H1 (cell line): ENCODE measurements at places on chromosomes 7 and 10. TPM values are rescaled to one million over a fixed set of nuclear protein-coding genes. Genes with fewer than 3 reads are reported as not detected.
A peak's percentile ranks its signal among the peaks of the same experiment; 100 is the strongest.

GRCh38 chr7:142884286-142884640 lies 1.3 kb downstream of the TRPV6 start:
- no peak overlapping the region for H3K27ac ChIP-seq
- no peak overlapping the region for H3K4me3 ChIP-seq
- no peaks in the 10 kb centered on the region for H3K36me3 ChIP-seq
- H3K27me3 ChIP-seq = no peaks in the 10 kb centered on the region
- no peak for DNase-seq

Gene SORBS1
- total RNA-seq = 35.0 and 36.3 TPM in 2 replicates

- H3K27ac ChIP-seq = no peak overlapping the region
- H3K4me1 ChIP-seq = no peaks in the 10 kb centered on the region
- no peak for DNase-seq
- H3K36me3 ChIP-seq = no peaks in the 10 kb centered on the region
- H3K4me3 ChIP-seq = no peak overlapping the region
- H3K27me3 ChIP-seq = no peaks in the 10 kb centered on the region
Measured at GRCh38 chr7:129925416-129926002, 27.3 kb downstream of the UBE2H start.

DNA sequence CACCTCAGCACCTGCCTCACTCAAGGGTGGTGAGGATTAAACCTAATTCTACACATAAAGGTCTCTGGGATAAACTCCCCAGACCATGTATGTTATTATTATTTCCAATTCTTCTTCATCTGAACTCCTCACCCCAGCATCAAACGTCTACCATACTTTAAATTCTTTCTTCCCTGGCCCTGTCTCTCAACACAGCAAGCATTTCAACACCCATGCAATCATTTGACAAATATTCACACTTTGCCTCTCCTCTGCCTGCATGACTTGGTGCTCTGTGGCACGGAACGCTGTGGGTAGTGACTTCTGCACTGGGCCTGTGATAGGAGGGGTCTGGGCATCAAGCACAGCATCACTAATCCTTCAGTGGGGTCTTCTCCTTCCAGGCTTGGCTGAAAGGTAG lies 490.8 kb downstream of the TNS3 start:
- H3K27me3 ChIP-seq = no peaks in the 10 kb centered on the region; the same call in 1 of the 2 replicates
- no peak overlapping the region for H3K27ac ChIP-seq
- no peak for DNase-seq
- no peaks in the 10 kb centered on the region for H3K36me3 ChIP-seq
- no peak overlapping the region for H3K4me3 ChIP-seq

Gene FAM237B
- not detected in 2 replicates for total RNA-seq

GRCh38 chr7:50146692-50147091 lies 53.6 kb upstream of the ZPBP start:
- H3K36me3 ChIP-seq = no peaks in the 10 kb centered on the region
- no peaks in the 10 kb centered on the region for H3K27me3 ChIP-seq
- no peak overlapping the region for H3K4me3 ChIP-seq
- H3K27ac ChIP-seq = no peak overlapping the region
- no peak for DNase-seq

GRCh38 chr7:131219312-131220041 lies 108.2 kb upstream of the MKLN1 start:
- no peak for DNase-seq
- no peaks in the 10 kb centered on the region for H3K27me3 ChIP-seq
- H3K27ac ChIP-seq = peak overlapping the region; percentile 46; the same call in 1 of the 2 replicates
- peaks cover 6% of the 10 kb centered on the region for H3K4me1 ChIP-seq
- H3K36me3 ChIP-seq = no peaks in the 10 kb centered on the region

DNA sequence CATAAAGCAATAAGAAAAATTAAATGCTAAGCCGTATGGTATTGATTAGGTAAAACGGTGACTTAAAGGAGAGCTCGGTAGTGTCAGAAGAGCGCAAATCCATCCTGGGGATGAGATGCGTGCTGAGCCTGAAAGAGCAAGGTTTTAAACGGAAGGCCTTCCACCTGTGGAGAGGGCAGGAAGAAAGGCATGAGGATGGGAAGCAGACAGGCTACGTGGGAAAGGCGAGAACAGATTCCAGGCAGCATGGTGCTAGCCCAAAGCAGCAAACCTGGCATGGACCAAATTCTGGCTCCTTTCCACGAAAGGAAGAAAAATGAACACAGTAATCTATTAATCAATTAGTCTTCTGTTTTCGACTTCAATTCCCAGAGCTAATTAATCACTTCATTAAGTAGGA lies 103.5 kb downstream of the HIPK2 start:
- no peak for DNase-seq
- no peak overlapping the region for H3K4me3 ChIP-seq
- no peaks in the 10 kb centered on the region; the same call in 1 of the 2 replicates for H3K4me1 ChIP-seq
- H3K27me3 ChIP-seq = no peaks in the 10 kb centered on the region

Gene MMP21
- not detected in 2 replicates for total RNA-seq

- no peak overlapping the region for H3K27ac ChIP-seq
- DNase-seq = no peak
- H3K36me3 ChIP-seq = no peaks in the 10 kb centered on the region
Measured at GRCh38 chr7:136256491-136256890, 279.3 kb upstream of the MTPN start.

Gene PRKCQ
- total RNA-seq = 21.4 and 22.6 TPM in 2 replicates

Gene COL17A1
- total RNA-seq = 0.37 and 1.9 TPM in 2 replicates
